ENCODE measurements at places on chromosomes 12 and 14.

DNA sequence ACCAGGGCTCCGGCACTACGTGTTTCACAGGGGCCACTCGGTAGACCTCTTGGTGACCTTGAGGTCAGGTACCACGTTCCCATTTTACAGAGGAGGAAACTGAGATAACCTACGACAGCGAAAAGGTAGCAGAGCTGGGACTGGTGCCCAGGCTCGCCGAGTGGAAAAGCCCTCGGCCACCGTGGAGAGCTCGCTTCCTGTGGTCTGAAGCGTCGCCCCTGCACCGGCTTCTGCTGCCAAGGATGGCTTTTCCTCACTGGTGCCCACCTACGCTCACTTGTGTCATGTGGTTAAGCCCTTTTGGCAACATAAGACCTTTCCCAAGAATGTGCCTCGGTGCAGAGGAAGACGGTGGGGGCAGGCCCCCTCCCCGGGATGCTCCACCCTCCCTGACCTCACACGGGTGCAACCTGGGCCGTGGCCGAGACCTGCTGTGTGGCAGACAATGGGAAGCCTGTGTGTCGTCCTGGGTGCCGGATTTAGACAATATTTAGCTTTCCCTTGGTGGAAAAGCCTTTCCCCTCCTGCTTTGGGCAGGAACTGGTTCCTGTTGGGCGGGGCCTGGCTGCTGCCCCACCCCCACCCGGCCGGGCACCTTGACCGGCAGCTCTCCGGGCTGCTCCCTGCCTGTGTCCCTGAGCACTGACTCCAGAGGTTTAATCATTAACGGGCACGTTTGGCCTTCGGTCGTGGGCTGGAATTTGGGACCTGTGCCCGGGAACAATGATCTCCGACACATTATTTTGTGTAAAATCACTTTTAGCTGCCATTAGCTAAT lies 32.4 kb upstream of the PPP1R13B start:
- no peak for DNase-seq

DNA sequence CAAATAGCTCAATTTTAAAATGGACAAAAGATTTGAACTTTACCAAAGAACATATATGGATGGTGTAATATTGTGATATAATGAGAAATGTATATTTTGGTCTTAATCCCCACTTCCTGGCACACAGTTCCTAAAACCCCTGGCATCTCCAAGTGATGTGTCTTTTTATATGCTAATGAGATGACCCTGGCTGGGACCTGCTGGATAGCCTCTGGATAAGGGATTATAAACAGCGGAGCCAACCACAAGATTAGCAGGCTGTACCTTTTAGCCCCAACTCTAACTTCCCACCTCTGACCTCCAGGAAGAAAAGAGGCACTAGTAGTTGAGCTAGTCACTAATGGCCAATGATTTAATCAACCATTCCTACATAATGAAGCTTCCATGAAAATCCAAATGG lies 130.0 kb downstream of the DPF3 start:
- no peak for DNase-seq

DNA sequence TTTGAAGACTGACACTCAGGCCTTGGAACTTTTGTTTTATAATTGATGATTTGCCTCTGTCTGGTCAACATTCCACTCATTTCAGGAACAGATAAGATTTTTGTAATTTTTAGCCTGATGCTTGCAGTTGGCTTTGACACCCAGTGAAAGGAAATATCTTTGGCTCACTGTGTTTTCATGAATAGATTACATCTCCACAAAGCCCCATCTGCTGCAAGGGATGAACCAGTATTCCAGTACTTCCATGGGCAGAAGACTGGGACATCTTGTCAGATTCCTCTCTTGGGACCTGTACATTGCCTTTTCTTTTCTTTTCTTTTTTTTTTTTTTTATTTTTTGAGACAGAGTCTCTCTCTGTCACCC lies 28.4 kb downstream of the GSG1 start:
- DNase-seq: no peak

- no peak for DNase-seq
Observed at GRCh38 chr12:89346741-89347324, 5.5 kb downstream of the DUSP6 start.

Measured in stimulated activated CD4-positive, alpha-beta T cell treated with anti-CD3 and anti-CD28 coated beads, Interleukin-15, amount 100 ng/mL, for 1 hour (primary cell).